Fibroblast of upper back skin (primary cell): ENCODE measurements at places on chromosomes 6 and 20.
A peak's percentile ranks its signal among the peaks of the same experiment; 100 is the strongest.

DNA sequence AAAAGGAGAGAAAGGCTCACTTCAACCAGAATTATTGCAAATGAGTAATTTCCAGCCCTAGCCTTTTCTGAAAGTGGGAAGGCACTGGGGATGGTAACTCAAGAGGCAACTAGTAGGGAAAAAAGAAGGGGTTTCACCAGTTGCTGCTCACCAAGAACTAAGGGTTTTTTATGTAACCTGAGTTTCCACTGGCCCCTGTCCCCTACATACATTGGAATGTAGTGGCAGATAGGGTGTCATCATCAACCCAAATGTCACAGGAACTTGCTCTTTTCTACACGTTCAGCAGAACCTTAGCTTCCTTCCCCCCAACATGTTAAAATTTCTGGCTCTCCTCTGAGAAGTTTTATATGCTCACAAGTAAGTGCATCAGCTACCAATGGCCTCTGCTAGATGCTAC is 38.2 kb upstream of the PKHD1 start:
- DNase-seq = no peak

- no peak for DNase-seq
Measured at GRCh38 chr6:164695896-164696295, 613.5 kb downstream of the C6orf118 start.

GRCh38 chr6:166046982-166047381 is 120.7 kb downstream of the TBXT start:
- no peak for DNase-seq

- peak; percentile 86 for DNase-seq
Measured at GRCh38 chr6:27836783-27837624, 75.2 kb downstream of the OR2B2 start.

- no peak for DNase-seq
Measured at GRCh38 chr6:103672169-103672568, 1187.5 kb downstream of the HACE1 start.

GRCh38 chr6:18347021-18347577 is 40.1 kb upstream of the RNF144B start:
- DNase-seq = peak; percentile 25

DNA sequence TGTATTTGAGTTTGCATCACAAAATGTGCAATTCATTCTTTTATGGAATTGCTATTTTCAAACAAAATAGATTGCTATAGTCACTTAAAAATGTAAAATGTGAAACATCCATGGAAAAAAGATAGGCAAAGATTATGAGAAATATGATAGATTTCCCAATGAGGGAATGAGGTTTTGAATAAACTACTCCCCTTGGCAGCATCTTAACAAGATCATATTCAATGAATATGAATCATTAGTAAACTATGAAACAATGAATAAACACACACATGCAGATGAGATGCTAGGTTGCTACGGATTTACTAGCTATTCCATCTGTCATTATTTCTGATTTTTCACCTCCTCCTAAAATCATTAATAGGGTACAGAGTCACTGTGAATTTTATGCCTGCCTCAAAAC is 401.8 kb downstream of the PHF3 start:
- peak; percentile 38 for DNase-seq

DNA sequence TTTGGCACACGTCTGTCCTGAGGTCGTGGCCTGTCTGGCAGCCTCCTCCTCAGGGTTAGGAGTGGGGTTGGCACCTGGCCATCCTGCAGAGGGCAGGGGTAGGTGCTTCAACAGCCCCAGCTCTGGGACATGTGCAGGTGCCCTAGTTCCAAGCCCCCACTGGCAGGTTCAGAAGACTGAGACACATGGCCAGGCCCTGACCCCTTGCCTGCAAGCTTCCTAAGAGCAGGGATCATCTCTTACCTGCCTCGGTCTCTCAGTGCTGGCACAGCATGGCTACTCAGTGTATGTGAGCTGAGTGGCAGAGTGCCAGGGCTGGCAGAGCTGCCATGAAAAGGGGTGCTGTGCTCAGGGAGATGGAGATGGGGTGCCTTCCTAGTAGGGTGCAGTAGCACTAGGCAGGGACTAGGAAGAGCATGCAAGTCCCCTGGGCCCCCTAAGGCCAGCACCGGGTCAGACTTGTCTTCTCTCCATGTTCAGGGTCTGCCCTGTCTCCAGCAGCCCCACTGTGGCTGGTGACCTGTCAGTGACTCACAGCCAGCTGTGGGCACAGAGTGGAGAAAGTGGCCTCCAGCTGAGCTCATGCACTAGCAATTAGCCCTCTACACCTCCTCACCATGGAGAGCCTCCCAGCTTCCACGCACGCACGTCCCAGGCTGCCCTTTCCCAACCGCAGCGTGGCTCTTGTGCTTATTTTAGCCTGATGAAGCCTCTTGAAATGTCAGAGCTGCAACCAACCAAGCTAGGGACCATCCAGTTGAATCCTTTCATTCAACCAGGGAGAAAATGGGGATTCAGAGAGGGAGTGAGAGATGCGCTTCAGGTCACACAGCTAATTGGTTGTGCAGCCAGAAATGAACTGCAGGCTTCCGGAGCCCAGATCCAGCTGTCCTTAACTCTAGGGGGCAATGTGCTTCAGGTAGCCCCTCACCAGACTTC is 116.6 kb downstream of the MRPL14 start:
- DNase-seq = peak; percentile 97

GRCh38 chr6:46510651-46511050 is 19.4 kb upstream of the RCAN2 start:
- peak; percentile 59 for DNase-seq

DNA sequence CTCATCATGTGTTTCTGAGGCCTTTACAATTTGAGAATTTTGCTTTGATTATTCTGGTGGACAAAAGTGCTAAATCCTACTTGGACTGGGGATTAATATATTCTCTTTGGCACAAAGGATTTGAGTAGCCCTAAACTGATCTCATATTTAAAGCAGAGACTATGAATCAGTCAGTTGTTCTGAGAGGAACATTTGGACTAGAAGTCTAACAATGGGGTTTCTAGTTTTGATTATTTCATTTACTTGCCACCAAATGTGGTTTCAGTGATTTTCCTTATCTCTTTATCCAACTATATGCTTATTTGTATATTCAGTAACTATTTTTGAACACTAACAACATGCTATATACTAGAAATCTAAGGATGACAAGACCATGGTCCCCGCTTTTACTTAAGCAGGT is 81.4 kb downstream of the PDE10A start:
- DNase-seq = no peak

- DNase-seq = peak; percentile 72
Measured at GRCh38 chr6:54775576-54775975, 71.0 kb upstream of the FAM83B start.

GRCh38 chr6:160992061-160992979 is 751 bp downstream of the MAP3K4 start:
- peak; percentile 70 for DNase-seq

- DNase-seq = no peak
Measured at GRCh38 chr6:138374815-138375214, 2.9 kb upstream of the SMIM28 start.

GRCh38 chr6:131740161-131740560 is 29.3 kb upstream of the CTAGE9 start:
- DNase-seq = peak; percentile 36

- no peak for DNase-seq
Measured at GRCh38 chr6:89260832-89261231, 43.7 kb upstream of the GABRR1 start.

DNA sequence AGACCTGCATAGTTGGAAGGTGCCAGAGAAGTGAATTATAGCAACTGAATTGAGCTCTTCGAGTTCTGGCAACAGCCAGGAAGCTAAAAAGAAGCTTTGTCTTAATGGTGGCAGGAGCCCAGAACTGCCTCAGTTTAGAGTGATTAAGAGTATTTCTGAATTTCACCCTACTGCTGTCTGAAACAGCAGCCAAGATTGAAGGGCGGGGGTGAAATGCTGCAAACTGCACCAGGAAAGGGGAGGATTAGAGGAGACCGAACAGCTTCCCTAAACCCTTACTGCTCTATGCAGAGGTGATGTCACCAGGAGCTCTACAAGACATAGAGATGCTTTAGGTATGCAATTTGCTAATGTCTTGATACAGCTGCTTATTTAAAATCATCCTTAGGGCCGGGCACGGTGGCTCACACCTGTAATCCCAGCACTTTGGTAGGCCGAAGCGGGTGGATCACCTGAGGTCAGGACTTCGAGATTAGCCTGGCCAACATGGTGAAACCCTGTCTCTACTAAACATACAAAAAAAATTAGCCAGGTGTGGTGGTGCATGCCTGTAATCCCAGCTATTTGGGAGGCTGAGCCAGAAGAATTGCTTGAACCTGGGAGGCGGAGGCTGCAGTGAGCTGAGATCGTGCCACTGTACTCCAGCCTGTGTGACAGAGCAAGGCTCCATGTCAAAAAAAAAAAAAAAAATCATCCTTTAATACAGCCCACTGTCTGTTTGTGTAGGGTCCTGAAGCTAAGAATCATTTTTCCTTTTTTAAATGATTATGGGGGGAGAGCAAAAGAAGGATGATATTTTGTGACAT is 91.7 kb upstream of the IYD start:
- peak; percentile 35 for DNase-seq
